ENCODE measurements at places on chromosomes 6 and 20.

DNA sequence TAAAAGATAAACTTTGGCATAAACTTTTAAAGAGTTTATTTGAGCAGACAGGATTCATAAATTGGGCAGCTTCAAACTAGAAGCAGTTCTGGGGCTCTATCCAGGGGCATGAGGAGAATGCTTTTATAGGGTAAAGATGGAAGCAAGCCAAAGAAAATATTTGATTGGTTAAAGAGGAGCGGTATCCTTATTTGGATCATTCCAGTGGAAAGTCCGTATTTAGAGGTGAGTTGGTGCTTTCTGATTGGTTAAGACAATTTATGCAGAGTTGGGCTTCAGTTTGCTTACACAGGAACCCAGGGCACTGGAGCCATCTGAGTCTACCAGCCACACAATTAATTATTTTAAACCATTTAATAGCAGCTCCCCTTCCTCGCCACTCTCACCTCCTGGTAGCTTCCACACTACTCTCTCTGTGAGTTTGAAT is 37.9 kb upstream of the RNF217 start:
- H3K4me1 ChIP-seq: no peaks in the 10 kb centered on the region
- no peak overlapping the region for H3K4me3 ChIP-seq
- H3K27ac ChIP-seq: no peak overlapping the region
- no peak for DNase-seq

- H3K36me3 ChIP-seq: no peaks in the 10 kb centered on the region
- no peak overlapping the region for H3K27ac ChIP-seq
- no peak for DNase-seq
- no peaks in the 10 kb centered on the region for H3K27me3 ChIP-seq
- no peak overlapping the region for H3K4me3 ChIP-seq
Measured at GRCh38 chr6:98230250-98230649, 604.1 kb upstream of the POU3F2 start.

DNA sequence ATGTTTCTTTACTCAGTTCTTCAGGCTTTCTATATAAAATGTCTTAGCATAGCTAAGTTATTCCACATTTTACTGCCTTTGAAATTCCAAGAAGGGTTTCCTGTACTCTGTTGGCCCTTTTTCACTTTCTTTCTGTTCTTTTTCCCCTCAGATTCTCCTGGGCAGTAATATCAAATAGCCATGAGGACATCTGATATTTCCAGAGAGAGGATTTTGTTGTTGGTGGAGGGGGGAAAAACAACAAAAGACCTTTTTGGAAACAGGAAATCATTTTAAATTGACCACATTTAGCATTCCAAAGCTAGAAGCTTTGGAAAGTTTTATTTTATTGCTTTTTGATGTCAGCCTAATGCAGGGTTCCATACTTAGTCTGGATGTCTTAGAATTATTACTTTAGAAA is 445.4 kb downstream of the GJA1 start:
- DNase-seq: no peak
- no peaks in the 10 kb centered on the region for H3K36me3 ChIP-seq

- H3K4me3 ChIP-seq: peak within 1 kb of the TSS; percentile 51
- peak within 1 kb of the TSS; percentile 98 for H3K27ac ChIP-seq
- peak; percentile 95 for DNase-seq
- H3K36me3 ChIP-seq: peaks cover 6% of the 10 kb centered on the region
Measured at GRCh38 chr6:109095036-109095834, at the start of gene CEP57L1. TSS of gene CEP57L1 (plus strand) at chr6:109095507. CDS start at chr6:109145222, 49,715 bp downstream.

DNA sequence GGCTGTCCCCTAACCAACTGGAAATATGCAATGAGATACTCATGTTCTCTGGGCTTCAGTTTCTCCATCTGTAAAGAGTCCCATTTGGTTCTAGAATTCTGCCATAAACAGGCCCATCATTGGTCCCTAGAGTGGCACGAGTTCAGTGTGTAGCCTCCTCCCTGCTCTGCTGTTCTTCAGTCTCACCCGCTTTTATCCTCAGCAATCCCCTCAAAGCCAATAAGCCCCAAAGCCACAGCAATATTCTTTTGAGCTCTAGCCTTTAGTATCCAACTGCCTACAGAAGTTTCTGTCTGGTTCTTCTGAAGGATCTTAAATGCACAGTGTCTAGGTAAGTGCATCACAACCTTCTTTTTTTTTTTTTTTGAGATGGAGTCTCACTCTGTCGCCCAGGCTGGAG is 9.8 kb upstream of the MRPS18A start:
- no peak overlapping the region for H3K27ac ChIP-seq
- H3K27me3 ChIP-seq: peaks cover 9% of the 10 kb centered on the region
- H3K4me3 ChIP-seq: no peak overlapping the region
- DNase-seq: no peak
- no peaks in the 10 kb centered on the region for H3K4me1 ChIP-seq

- no peak overlapping the region for H3K4me3 ChIP-seq
- DNase-seq: no peak
- H3K27ac ChIP-seq: no peak overlapping the region
- H3K36me3 ChIP-seq: peaks cover 18% of the 10 kb centered on the region
- H3K4me1 ChIP-seq: peaks cover 29% of the 10 kb centered on the region
- no peaks in the 10 kb centered on the region for H3K27me3 ChIP-seq
Measured at GRCh38 chr20:21322921-21323331, 19.8 kb downstream of the XRN2 start.

- H3K36me3 ChIP-seq: no peaks in the 10 kb centered on the region
- peaks cover 16% of the 10 kb centered on the region for H3K4me1 ChIP-seq
- peak overlapping the region; percentile 47 for H3K4me3 ChIP-seq
- H3K27ac ChIP-seq: 0 out of 2 replicates have a peak overlapping the region, but pooled peaks have one; percentile 21
- H3K27me3 ChIP-seq: no peaks in the 10 kb centered on the region
Measured at GRCh38 chr6:25223490-25223991, 55.6 kb upstream of the CARMIL1 start.

DNA sequence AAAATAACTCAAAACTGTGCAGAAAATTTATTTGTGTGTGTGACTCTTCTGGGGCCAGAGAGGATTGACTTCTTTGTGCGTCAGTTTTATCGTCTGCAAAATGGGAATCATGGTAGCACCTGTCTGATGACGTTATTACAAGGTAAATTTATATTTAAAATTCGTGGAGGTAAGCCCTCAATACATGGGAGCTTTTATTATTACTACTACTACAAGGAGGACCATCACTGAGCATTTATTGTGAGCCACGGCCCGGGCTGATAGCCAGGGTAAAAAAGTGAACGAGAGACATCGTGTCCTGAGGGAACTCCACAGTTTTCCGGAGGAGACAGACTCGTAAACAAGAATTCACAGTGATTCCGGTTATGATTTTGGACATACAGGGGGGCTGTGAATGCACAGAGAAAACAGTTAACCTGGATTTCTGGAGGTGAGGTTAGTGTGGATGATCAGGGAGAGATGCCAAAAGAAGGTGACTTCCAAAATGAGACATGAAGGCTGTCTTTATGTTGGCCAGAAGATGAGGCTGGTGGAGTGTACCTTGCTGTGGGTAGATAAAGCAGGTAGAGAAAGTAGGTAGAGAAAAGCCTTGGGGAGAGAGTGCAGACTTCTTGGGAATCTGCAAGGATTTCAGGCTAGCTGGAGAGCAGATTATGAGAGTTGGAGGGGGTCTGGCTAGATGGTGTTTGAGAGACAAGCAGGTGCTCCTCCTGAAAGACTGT is 10.6 kb upstream of the SERINC3 start:
- H3K27ac ChIP-seq: no peak overlapping the region
- peaks cover 24% of the 10 kb centered on the region for H3K4me1 ChIP-seq
- no peaks in the 10 kb centered on the region for H3K36me3 ChIP-seq
- H3K27me3 ChIP-seq: peaks cover 43% of the 10 kb centered on the region
- DNase-seq: no peak

DNA sequence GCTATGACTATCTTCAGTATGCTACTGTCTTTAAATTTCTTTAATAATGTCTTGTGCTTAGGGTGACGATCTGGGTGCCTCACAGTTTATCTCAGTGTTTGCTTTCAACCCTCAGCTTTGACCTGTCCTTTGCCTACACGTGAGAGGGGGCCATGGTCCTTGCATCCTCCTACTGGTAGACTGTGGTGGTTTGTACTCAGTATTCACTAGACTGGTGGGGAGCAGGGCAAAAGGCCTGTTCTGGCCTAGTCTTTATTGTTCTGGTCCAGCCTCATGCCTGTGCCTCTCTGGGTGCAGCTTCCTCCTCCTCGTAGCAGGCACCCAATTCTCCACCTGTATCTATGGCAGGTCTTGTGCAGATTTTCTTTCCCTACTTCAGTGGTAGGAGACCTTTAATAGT is 354.9 kb downstream of the CD109 start:
- no peaks in the 10 kb centered on the region for H3K27me3 ChIP-seq
- no peak overlapping the region for H3K27ac ChIP-seq
- no peak overlapping the region for H3K4me3 ChIP-seq
- no peaks in the 10 kb centered on the region for H3K36me3 ChIP-seq
- no peaks in the 10 kb centered on the region for H3K4me1 ChIP-seq

DNA sequence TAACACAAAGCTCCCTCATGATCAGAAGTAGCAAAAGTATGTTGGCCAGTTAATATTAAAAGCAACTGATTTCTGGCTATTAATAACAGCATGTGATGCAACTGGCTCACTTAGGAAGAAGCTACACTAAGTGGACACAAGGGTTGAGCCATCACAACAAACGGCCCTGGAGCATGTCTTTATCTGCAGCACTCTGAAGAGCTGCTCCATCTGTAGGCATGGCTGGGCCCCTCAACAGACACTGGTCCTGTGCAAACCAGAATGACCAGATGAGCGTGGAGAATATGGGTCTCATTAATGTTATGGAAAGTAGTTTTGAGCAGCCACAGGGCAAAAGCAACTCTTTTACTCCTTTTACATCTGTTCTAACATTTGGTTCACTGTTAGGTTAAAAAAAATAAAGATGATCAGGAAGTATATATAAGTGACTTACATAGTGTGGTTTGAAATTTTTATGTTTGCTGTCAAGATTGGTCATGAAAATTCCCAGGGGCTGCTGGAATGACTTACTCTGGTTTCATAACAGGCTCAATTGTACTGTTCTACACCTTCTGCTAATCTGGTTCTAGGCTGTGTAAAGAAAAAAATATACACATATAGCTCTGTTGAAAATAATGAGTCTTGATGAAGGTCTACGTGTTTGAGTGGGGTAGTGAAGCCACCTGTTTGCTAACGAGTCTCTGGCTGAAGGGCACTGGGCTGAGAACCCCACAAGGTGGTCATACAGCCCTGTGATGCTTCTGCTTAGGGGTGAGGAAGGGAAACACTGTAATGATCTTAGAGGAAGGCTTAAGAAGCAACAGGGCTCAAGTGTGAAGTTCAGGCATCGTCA is 58.1 kb downstream of the INSM1 start:
- no peak overlapping the region for H3K27ac ChIP-seq
- H3K4me1 ChIP-seq: no peaks in the 10 kb centered on the region
- H3K36me3 ChIP-seq: no peaks in the 10 kb centered on the region
- DNase-seq: no peak
- H3K4me3 ChIP-seq: no peak overlapping the region
- no peaks in the 10 kb centered on the region for H3K27me3 ChIP-seq

DNA sequence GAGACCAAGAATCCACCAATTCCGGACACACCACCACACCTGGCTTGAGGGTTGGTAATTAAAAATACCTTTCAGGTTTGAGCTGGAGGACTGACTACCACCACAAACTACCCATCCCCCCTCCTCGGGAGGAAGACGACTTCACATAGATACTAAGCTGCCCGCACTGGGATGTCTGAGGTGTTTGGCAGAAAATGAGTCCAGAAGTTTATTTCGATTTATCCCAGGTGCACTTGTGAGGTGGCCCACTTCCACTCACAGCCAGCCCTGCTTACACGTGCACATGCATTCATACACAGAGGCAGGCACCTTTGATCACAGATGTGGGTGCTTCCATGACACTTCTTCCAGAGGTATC is 187.1 kb downstream of the ID4 start:
- no peaks in the 10 kb centered on the region for H3K36me3 ChIP-seq
- DNase-seq: peak; percentile 28
- peak overlapping the region; percentile 42 for H3K4me3 ChIP-seq
- H3K27ac ChIP-seq: no peak overlapping the region
- H3K27me3 ChIP-seq: no peaks in the 10 kb centered on the region

DNA sequence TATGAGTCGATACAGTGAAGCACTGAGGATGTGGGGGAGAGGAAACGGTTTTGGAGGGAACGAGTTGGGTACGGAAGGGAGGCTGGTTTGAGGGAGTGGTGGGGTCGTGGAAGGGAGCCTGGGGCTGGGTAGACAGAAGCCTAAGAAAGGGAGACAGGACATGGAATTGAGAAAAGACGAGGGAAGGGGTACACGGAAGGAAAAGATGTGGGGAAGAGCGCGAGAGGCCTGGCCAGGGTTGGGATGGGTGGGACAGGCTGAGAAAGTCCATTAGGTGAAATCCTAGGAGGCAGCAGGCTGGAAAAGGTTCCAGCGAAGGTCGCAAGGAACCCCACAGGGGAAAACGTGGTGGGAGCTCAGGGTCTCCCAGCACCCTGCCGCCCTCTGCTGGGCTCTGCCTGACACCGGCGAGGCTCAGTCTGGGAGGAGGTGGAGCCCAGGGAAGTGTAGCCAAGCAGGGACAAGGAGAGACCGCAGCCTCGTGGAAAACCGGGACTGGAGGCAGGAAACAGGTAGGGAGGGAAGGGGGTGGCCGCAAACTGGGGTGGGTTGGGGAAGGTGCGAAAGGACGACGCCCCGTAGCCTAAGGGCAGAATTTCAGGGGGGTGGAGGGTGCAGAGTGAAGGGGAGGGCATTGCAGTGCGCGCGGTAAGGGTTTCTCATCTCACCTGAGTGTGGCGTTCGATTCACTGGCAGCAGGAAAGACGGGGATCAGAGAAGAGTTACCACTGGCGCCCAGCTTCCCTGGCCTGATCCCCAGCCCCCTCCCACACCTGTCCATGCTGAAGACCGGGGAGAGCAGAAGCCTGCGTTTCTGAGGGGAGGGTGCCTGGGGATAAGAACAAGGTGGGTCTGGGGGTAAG is 4.3 kb downstream of the GABBR1 start:
- H3K4me3 ChIP-seq: peak overlapping the region; percentile 56
- H3K36me3 ChIP-seq: peaks cover 2% of the 10 kb centered on the region
- peak; percentile 76 for DNase-seq
- H3K27me3 ChIP-seq: no peaks in the 10 kb centered on the region
- H3K27ac ChIP-seq: peak overlapping the region; percentile 44

DNA sequence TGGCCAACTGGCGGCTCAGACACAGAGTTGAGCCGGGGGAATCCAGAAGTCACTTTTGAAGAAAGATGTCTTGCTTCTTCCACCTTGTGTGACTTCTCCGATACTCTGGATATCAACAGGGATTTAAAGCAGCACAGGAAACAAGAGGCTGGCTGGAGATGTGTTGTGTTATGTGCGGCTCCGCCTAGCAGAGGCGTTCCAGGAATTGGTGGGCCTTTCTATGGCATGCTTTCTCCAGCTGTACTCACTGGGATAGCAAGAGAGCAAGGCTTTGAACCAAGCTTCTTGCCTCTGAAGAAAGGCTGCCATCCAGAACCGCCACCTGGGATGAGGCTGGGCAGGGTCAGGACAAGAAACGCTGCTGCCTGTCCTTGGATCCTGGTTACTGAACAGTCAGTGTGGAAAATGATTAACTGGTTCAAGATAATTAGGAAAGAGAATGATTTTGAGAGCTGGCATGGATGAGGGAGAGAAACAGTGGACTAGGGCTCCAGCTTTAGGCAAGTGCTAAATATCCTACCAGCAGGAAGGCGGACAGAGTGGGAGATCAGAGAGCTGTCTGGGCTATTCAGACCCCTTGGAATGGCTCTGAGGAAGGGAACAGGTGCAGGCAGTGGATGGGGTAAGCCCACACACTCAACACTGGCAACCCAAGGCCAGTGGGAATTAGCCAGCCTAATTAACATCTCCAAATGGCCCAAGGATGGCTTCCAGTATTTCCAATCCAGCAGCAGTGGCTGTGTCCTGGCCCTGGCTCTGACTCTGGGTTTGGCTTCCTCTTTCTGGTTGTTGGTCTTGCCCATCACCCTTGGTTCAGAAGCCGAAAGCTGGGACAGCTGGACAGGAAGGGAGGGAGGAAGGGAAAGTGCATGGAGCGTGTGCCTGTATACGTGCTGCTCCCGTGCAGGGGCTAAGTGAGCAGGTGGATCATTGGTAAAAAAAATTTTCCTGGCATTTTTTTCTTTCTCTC is 31.9 kb downstream of the INSM1 start:
- H3K36me3 ChIP-seq: no peaks in the 10 kb centered on the region
- H3K27ac ChIP-seq: no peak overlapping the region
- no peaks in the 10 kb centered on the region for H3K4me1 ChIP-seq
- no peak for DNase-seq
- no peaks in the 10 kb centered on the region for H3K27me3 ChIP-seq
